ENCODE measurements at places on chromosomes 3 and 15. TPM values are rescaled to one million over a fixed set of nuclear protein-coding genes. Genes with fewer than 3 reads are reported as not detected.
A peak's percentile ranks its signal among the peaks of the same experiment; 100 is the strongest.

SCAANT1 gene
- total RNA-seq, result not detected

IL17RD gene
- not detected for total RNA-seq

IGSF10 gene
- total RNA-seq, result not detected

- H3K27me3 ChIP-seq, result peaks cover 11% of the 10 kb centered on the region
- DNase-seq, result no peak
- H3K27ac ChIP-seq, result no peak overlapping the region
- peaks cover 3% of the 10 kb centered on the region for H3K4me1 ChIP-seq
These were observed 28.5 kb upstream of the PDE8A start for GRCh38 chr15:84953136-84953535.

DNA sequence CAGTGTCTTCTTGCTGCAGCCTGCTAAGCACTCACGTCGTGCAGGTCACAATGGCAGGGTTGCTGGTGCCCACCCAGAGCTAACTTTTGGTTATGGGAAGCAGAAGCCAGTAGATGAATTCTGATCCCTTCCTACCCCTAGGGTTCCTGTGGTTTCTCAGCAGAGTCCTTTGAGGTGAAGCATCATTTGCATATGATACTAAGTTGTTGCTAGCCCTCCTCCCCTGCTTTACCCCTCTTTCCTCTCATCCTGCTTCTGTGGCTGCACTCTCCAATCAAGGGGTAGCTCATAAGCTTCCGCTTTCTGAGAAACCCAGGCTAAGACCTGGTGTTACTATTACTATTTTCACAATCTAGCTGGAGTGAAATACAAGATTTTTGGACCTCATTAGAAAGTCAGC is 22.1 kb upstream of the HEG1 start:
- H3K27ac ChIP-seq, result no peak overlapping the region
- no peak overlapping the region for H3K4me3 ChIP-seq
- DNase-seq, result no peak
- no peaks in the 10 kb centered on the region for H3K36me3 ChIP-seq

DNA sequence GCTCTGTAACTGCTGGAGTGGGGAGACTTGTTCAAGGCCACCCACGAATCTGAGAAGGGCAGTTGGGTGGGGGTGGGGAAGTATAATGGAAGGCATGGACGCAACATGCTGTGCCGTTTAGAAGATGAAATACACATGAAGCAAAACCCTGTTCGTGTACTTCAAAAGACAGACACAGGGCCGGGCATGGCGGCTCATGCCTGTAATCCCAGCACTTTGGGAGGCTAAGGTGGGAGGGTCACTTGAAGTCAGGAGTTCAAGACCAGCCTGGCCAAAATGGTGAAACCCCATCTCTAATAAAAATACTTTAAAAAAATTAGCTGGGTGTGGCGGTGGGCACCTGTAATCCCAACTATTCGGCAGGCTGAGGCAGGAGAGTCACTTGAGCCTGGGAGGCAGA is 36.9 kb upstream of the SFMBT1 start:
- no peaks in the 10 kb centered on the region for H3K4me1 ChIP-seq
- H3K36me3 ChIP-seq, result no peaks in the 10 kb centered on the region
- H3K27me3 ChIP-seq, result no peaks in the 10 kb centered on the region
- H3K4me3 ChIP-seq, result no peak overlapping the region
- no peak overlapping the region for H3K27ac ChIP-seq

GRCh38 chr3:64059484-64060175 is 36.3 kb upstream of the PSMD6 start:
- H3K27me3 ChIP-seq, result peaks cover 26% of the 10 kb centered on the region
- H3K4me3 ChIP-seq, result no peak overlapping the region
- no peak overlapping the region for H3K27ac ChIP-seq

DNA sequence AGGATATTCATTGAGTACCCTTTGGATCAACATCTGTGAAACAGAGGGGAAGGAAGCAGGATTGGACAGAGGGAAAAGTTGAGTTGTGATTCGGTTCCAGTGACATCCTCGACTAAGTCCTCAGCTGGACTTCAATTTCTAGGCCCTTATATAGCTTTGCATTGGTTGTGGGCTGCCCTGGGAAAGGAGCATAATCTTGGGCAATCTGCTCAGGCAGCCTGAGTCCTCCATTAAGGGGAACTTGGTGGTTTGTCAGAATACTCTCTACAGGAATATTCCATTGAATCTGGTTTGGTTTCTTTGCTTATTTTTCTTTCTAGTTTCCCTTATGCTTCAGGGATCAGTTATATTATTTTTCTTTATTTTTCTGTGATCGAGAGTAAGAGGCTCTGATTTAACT is 94.1 kb downstream of the TCF12 start:
- H3K27me3 ChIP-seq, result no peaks in the 10 kb centered on the region
- H3K27ac ChIP-seq, result no peak overlapping the region
- peaks cover 7% of the 10 kb centered on the region for H3K36me3 ChIP-seq
- H3K4me1 ChIP-seq, result peaks cover 30% of the 10 kb centered on the region

DNA sequence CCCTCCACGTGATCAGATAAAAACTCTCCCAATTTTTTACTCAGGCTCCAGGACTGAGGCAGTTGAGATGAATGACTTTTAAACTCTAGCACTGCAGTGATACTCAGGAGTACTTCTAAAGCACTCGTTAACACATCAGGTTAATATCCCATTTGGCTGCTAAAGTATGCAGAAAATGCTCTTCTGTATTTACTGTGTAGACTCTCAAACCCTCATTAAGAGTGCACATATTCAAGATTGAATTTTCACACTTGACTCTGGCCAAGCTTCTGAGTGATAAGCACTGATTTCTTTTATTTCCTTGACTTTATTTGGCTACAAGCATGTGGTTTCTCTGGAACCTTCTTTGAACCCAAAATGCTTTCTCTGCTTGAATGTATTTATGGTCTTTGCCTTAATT is 392.3 kb upstream of the NECTIN3 start:
- no peaks in the 10 kb centered on the region for H3K4me1 ChIP-seq
- no peak overlapping the region for H3K27ac ChIP-seq
- peaks cover 3% of the 10 kb centered on the region for H3K27me3 ChIP-seq
- no peak overlapping the region for H3K4me3 ChIP-seq

DNA sequence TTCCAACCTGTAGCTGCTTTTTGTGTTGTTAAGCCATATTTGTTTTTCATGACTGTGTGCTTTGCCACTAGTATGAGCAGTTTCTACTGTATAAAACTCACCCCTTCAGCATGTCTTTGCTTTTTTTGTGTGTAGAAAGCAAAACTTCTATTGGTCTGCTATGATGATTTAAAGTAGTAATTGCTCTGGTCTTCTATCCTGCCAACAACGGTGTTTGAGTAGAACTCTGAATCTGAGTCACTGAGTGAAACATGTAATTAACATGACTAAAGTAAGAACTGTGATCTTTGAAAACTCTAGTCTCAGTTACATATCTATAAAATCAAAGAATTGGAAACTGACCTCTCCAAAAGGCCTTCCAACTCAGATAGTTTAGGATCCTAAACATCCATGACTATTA is 133.6 kb downstream of the TPRG1 start:
- no peaks in the 10 kb centered on the region for H3K27me3 ChIP-seq
- peaks cover 43% of the 10 kb centered on the region for H3K4me1 ChIP-seq
- peak overlapping the region; percentile 62 for H3K27ac ChIP-seq

Measured in activated CD8-positive, alpha-beta T cell treated with anti-CD3 and anti-CD28 coated beads for 36 hours (primary cell).